ENCODE measurements at places on chromosomes 13 and 19.
A peak's percentile ranks its signal among the peaks of the same experiment; 100 is the strongest.

- DNase-seq: no peak
Observed at GRCh38 chr13:97517967-97518366, 84.0 kb downstream of the RAP2A start.

DNA sequence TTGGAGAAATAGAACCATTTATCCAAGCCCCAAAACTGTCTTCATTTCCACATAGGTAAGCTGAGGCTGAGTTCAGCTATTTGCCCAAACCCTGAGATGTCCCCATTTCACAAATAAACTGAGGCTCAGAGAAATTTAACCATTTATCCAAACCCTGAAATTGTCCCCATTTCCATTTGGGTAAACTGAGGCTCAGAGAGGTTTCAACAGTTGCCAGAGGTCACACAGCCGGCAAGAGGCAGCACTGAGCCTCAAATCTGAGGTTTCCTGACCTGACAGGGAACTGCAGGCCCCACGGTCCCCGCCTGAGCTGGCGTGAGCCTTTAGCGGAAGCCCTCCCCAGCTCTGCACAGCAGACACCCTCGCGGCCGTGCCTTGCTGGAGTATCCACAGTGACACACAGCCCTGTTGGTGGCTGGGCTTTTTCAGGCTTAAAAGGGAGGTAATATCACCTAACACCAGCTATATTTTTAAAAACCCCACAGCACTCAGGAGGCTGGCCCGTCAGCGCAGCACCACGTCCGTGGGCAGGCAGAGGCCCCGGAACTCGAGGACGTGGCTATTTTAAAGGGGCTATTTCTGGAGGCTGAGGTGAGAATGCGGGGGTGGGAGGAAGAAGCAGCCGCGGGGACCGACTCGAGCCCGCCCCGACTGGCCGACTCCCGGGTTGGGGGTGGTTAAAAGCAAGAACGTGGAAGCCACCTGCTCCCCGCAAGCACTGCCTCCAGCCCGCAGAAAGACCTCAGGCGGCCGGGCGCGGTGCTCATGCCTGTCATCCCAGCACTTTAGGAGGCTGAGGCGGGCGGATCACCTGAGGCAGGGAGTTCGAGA, 18.5 kb downstream of the PTPRS start:
- DNase-seq: peak; percentile 48

GRCh38 chr13:71149498-71150363, 717.3 kb downstream of the DACH1 start:
- DNase-seq: no peak

- no peak for DNase-seq
Observed at GRCh38 chr13:79440958-79441528, 35.0 kb upstream of the RBM26 start.

DNA sequence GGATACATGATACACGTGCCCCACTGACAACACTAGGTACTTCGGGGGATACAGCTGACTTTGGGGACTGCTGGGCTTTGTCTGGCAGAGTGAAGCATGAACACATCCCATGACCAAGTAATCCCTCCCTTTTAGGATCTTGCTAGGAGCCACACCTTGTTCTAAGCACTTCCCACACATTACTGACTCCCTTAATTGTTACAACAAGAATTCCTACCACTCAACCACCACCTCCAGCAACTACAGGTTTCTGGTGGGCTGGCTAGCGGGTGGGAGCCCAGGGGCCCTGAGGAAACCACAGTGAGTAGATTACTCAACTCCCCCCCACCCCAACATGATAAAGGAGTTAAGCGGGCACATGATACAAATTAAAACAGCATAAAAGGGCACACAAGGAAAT, 7.2 kb upstream of the SLC35E1 start:
- DNase-seq: no peak

DNA sequence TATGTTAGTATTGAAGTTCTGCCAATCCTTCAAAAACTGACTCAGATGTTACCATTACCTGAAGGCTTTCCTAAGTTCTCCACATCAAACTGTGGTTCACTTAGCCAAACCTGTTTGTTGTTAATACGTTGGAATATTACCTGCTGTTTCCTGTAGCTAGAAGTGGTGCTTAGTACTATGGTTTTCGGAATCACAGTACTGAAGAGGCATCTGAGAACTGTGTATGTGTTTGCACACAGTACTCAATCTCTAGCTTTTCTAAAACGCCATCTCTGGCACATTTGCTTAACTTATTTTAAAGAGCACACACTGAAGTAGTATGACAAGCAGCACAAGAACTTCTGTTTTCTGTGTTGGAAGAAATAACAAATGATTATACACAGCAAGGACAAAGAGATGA, 248.2 kb downstream of the SHISA2 start:
- DNase-seq: no peak

DNA sequence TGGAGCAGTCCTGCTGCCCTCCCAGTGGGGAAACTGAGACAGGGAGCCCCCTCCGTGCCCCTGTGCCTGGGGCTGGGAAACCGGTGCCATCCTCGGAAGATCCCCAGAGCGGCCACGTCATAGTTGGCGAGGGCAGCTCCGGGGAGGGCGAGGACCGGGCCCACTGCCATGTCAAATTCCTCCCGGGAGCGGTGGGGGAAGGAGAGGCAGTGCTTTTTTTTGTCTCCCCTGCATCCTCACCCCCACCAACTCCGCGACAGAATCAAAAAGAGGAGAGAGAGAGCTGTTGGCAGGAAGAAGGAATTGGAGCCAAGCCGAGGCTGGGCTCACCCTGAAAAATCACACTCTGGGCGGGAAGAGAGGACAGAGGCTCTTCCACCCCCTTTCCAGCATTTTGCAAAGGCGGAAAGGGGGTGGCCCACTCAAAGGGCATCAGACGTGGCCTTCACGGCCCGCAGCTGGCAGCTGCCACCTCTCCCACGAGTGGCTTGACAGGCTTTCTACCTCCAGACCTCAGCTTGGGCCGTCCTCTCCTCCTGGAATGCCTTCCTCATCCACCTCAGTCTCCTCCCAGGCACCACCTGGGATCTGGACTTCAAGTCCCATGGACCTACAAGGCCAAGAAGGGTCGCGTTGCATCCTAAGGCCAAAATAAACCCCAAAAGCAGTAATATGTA, 19.6 kb upstream of the NFIC start:
- DNase-seq: no peak

DNA sequence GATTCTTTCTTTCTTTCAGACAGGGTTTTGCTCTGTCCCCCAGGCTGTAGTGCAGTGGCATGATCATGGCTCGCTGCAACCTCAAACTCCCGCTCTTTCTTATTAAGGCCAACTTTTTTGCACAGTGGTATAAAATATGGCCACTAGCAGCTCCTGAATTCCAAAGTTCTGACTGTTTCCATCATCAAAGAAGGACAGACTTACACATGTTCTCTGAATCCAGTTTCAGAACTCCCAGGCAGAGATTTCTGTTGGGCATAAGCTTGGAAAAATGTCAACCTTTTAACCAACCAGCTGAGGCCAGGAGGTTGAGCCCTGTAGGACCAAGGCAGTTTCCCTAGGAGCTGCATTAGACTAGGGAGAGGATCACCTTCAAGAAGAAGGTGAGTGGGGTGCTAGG, 184.1 kb downstream of the HS6ST3 start:
- DNase-seq: no peak

GRCh38 chr19:19053508-19054314, 10.1 kb upstream of the SLC25A42 start:
- peak; percentile 76 for DNase-seq

GRCh38 chr19:708154-709143, at the start of gene PALM:
PALM (plus strand) TSS chr19:708935; CDS start chr19:709147, 212 bp downstream.
- no peak for DNase-seq
